ENCODE measurements at places on chromosomes 2 and 18.

- no peak for DNase-seq
These were observed 341.4 kb downstream of the LPIN1 start for GRCh38 chr2:12087671-12088380.

DNA sequence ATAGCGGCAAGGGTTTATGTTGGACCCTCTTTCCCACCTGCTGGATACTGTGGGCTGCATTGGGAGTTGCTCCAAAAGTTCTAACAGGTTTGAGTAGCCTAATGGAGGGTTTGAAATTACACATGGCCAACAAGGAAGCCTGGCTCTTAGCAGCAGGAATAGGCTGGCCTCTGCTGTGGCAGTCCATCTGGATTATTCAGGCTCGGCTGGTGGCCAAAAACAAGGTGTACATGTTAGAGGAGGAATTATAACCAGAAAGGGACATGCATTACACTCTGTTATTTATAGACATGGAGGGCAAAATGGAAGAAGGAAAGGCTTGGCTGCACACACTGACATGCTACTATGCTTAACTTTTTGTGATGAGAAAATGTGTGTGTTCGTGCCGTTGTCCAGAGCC is 61.1 kb upstream of the NRXN1 start:
- DNase-seq, result no peak

GRCh38 chr18:73724958-73725357 is 422.7 kb downstream of the FBXO15 start:
- DNase-seq, result no peak

DNA sequence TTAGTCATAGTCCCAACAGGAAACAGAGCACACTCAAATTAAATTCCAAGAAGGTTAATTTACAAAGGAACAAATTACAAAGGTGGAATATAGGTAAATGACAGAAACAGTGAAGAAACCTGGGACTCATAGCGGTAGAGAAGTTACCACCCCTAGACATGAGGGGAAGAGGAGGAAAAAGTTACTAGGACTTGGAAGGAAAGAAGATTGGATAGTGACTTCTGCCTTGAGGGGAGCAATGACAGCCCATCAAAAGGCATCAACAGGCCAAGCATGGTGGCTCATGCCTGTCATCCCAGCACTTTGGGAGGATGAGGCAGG is 2.4 kb upstream of the PDE11A start:
- no peak for DNase-seq

- DNase-seq, result no peak
These were observed 49.5 kb downstream of the ASB1 start for GRCh38 chr2:238476258-238476657.

DNA sequence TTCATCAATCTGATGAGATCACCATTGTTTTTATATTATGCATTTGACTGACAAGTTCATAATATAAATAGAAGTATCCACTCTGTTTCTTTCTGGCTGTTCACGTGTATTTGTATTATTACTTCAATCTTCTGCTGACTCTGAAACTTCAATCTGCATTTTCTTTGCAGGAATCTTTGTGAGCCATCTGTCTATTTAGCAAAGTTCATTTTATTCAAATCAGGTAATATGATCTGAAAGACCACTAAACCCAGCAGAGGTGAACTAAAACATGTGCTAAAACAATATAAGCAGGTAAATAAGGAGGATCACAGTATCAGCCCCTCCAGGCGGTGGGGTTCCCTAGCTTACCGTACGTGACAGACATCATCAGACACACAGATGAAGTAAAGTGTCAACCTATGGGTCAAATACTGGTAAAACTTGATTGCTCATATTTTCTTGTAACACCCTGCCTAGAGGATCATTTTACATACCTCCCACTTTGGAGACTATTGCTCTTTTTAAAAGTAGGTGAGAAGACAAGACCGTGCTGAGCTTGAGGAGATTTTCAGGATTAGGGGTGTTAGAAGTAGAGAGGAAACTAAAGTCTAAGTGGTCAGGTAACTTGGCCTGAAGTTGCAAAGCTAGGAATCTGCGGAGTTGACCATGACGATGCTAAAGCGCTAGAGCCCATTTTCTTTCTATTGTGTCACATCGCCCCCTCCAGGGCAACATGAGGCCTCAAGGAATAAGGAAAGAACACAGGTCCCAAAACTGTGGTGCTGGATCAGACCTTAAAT is 9.0 kb downstream of the DTNB start:
- peak; percentile 69 for DNase-seq

- no peak for DNase-seq
These were observed 151.6 kb upstream of the CAPN13 start for GRCh38 chr2:30958918-30959265.

Measured in small intestine (tissue), 16 donors.